ENCODE measurements at places on chromosomes 13 and 19.

DNA sequence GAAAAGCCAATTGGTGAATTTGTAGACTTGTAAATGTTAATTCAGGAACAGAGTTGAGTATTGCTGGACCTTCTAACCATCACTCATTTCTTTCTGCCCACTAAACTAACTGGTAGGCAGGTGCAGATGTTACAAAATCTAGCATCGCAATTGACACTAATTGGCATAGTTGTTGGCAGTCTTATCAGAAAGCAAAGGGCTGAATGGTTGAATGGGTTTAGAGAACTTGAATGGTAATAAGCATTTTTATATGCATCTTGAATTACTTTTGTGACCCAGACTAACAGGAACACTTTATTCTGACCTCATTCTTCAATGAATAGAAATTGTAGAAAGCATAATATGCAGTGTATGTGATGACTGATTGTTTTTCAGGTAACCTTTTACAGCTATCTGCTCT is 189.1 kb downstream of the GGACT start:
- no peak for DNase-seq

DNA sequence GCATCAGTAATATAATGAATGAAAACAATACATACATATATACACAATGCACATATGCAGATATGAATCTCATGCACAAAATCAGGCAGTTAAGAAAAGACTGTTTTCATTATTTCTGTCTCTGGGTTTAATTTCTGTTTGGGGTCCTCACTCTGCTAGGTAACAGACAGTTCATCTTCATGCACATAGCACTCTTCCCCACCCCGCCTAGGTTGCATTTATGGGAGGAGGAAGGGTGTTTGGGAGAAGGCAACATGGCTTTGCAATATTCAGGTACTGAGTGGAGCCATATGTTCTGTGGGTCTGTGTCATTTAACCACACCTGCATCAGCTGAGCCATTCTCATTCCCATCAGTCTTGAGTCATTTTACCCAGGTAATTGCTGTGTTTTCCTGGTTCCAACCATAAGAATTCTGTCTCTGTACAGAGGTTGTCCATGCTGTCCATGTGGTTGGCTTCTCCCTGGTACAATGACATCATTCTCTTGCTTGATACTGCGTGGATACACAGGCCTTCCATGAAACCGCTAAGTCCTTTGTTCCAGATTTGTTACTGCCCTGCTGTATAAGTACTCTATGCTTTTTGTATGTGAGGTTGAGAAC is 45.3 kb downstream of the RFC3 start:
- no peak for DNase-seq

- no peak for DNase-seq
Measured at GRCh38 chr13:114130837-114131582, 1.4 kb downstream of the RASA3 start.

GRCh38 chr13:43150369-43151207 is 127.2 kb downstream of the DNAJC15 start:
- no peak for DNase-seq

All from activated CD8-positive, alpha-beta memory T cell treated with anti-CD3 and anti-CD28 coated beads for 1 hour (primary cell).